ENCODE measurements at places on chromosomes 5 and 9.

- no peak for DNase-seq
Observed at GRCh38 chr5:113344973-113345940, 89.5 kb downstream of the TSSK1B start.

DNA sequence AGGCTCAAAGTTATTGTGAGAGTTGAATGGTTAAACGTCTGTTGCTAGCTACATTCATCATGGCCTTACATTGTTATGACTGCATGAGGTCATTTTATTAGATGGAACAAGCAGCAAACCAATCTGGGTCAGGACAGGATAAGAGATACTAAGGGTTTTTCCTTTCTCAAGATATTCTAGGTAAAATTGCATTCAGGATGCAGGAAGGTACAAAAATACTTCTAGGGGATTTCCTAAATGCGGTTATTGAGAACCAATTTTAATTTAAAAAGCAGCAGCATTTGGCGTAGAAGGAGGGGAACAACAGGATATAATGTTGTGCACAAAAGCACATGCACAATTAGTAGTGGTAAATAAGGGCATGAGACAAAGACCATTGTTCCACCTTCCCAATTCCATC, 39.2 kb upstream of the LURAP1L start:
- no peak for DNase-seq

- DNase-seq = no peak
Observed at GRCh38 chr9:132041798-132042197, 37.9 kb downstream of the MED27 start.

- no peak for DNase-seq
Observed at GRCh38 chr5:18802336-18802735, 1168.1 kb downstream of the TAF11L14 start.

- no peak for DNase-seq
Observed at GRCh38 chr9:33167972-33168461, 881 bp upstream of the B4GALT1 start.

DNA sequence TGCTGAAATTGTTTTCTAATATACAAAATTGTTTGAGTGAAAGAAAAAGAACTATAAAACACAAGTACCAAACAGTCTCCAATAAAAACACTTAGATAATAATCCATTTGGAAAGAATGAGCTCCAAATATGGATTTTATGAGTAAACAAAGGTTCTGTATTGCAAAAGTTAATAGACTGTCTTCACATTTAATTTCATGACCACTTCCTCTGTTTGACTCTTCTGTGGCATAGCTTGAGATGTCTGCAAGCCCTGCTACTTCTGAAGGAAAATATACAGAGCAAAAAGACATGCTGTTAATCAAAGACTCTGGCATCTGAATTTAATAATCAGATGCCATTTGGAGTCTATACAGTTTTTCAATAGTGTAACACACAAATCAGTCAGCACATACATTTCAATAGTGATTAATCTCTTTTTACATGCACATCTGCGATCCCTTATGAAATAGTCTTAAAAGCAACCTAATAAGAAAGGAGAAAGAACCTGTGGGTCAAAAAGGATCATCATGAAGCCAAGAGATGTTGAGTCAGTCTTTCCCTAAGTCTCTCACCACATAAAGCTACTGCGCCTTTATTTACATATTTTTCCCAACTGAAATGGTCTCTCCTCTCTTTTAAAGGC, 165.4 kb upstream of the LHFPL2 start:
- no peak for DNase-seq

DNA sequence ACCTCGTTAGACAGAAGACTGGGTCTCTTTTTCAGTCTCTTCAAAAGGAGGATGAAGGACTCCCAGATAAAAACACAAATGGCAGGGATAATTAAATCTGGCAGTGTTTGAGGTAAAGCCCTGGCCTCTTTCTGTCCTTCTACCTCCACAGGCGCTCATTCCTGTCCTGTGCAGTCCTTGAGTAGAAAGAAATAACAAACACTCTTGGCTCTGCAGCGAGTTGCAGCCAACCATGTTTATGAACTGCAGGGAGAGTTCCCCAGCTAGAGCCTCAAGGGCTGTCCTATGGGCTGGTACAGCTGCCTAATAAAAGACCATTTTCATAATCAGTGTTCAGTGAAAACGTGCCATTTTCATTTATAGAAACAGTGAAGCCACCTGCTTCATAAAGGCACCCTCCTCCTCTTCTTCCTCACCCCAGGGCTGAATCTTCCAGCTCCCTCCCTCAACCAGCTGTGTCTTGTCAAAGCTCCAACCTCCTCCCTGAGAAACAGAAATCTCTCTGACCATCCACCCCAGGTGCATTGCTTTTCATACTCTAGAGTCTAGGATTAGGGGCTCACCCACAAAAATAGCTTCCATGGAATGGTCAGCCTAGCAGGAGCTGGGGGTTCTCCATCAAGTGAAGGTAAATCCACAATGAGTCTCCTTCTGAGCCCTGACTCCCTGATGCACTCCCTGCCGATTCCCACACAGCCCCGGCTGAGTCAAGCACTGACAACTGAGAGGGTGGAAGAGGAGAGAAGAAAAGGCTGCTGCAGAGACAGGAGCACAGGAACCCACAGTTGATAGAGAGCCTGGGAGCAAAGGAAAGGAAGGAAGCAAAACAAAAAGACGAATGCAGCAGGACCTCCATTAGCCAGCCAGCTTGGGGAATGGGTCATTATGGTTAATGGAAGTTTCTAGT, 150.7 kb downstream of the CMYA5 start:
- no peak for DNase-seq

DNA sequence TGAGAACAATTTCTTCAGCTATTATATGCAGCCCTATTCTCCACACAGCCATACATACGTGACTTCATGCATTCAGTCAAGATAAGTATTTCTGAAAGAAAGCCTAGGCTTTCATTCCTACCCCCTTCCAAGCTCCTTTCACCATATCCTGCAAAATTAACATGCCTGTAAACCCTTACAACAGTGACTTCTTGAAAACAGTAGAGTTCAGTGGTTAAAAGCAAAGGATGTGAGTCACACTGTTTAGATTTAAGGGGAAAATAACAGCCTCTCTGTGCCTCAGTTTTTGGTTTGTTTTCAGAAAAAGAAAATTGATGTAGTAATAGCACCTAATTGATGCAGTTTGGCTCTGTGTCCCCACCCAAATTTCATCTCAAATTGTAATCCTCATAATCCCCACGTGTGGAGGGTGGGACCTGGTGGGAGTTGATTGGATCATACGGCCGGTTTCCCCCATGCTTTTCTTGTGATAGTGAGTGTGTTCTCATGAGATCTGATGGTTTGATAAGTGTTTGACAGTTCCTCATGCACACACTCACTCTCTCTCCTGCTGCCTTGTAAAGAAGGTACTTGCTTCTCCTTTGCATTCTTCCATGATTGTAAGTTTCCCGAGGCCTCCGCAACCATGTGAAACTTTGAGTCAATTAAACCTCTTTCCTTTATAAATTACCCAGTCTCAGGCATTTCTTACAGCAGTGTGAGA, 264.8 kb downstream of the CETN3 start:
- DNase-seq = no peak

DNA sequence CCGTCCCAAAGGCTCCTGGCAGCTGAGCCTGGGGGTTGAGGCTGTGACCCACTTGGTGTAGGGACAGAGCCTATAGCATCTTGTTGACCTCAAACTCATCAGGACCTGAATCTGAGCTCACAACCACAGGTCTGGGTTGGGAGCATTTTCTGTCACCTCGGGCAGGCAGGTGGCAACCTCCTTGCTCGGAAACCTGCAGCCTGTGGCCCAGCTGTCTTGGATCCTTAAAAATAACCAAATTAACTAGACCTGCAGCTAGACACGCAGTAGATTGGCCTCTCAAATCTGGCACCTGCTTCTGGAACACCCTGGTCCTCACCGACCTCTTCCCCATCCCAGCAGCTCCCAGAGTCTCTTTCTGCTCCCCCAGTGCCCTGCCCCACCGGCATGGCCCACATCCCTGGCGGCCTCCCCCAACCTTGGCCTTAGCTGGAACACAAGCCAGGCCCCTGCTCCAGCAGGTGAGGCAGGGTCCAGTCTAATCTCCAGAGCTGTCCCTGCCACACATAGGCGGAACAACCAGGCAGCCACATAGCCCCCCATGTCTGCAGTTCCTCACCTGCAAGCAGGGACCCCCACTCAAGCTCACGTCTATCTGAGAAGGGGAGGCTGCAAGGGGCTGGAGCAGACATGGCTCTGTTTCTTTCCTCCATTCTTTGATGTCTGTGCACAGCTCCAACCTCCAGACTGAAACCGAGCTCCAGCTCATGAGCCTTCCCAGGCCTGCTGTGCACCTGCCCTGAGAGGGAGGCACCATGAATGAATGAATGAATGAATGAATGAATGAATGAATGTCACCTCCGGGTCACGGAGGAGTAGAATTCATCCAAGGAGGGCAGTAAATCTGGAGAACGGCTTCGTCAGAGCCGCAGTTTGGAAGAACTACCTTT, 28.3 kb downstream of the PAEP start:
- no peak for DNase-seq

DNA sequence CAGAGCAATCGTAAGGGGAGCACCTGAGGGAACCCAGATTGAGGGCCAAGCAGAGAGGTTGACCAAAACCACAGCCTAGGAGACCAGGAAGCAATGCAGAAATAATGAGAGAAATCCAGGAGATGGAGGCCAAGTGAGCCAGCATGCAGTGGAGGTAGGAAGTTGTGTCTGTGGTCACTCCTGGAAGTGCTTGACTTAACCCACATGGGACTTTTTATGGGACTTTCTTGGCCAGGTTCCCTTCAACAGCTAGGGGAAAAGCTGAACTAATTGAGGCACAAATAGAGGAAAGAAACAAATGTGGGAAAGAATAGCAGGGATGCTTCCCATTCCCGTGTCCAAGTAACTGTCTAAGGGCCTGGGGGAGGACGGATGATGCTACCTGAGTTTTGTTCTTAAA, 293.2 kb upstream of the CLINT1 start:
- no peak for DNase-seq

- no peak for DNase-seq
Observed at GRCh38 chr5:160165137-160166068, 46.2 kb upstream of the PWWP2A start.

DNA sequence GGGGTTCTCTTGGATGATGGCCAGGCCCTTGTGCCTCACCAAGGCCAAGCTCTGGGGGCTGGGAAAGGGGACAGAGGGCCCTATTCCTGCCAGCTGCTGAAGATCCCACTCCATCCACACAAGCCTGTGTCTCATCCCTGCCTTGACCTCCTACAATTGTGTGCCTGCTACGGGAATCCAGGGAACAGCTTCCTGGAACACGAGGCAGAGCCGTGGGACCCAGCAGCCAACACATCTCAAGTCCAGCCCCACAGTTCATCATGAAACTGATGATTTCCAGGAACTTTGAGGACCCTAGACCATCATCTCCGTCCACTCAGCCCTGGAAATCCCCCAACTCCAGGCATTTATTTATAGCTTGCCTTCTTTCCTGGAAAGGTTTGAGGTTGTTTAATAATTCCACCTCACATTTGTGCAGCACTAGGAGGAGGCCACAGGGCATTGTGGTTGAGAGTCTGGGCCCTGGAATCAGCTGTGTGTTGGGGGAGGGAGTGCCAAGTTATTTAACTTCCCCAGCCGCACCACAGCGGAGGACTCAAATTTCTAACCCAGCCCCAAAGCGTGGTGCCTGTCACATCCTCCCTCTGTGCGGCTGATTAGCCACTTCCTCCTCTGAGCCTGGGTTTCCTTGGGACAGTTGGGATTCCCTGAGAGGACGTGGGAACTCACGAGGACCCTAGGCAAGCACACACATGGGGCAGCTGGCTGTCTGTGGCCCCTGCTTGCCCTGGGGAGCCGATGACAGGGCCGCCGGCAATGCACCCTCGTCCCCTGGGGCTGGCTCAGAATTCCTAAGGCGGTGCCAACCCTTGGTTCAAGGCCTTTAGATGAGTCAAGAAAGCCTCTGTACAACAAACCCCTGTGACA, 58.2 kb upstream of the GGTA1 start:
- no peak for DNase-seq

DNA sequence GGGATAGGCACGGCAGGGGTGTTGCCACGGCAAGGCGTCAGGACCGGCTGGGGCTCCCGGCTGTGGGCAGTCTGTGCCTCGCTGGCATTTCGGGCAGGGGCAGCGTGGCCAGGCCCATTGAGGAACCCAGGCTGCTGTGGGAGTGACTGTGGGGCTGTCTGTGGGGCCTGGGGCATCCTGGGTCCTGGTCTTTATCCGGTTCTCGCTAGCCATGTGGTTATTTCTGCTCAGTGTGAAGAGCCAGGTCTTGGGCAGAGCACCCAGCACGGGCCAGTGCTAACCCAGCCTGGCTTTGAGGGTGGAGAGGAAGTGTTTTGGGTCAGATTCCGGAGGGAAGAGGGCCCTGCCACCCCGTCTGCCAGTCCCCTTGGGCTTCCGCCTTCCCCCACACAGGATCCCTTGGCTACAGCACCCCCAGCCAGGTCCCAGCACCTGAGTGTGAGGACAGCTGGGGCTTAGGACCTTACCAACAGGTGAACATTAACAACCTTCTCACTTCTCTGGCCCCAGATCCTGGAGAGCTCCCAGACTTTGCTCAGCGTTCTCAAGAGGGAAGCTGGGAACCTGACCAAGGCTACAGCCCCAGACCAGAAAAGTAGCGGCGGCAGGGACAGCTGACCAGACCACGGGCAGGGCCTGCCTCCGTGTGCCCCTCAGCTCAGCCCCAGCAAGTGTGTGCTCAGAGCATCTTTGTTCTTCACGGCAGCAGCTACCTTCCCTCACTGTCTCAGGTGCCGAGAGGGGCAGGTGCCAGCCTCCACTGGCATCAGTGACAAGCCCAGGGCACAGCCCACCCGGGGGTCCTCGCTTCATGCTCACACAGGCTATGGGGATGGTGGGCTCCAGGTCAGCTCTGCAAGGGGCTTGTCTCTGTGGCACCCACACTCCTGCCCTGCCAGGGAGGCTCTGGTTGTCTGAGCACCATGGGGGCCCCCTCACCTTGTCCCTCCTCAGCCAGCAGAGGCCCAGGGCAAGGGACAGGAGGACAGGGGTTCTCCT, 1.1 kb downstream of the SSNA1 start:
- DNase-seq = no peak

DNA sequence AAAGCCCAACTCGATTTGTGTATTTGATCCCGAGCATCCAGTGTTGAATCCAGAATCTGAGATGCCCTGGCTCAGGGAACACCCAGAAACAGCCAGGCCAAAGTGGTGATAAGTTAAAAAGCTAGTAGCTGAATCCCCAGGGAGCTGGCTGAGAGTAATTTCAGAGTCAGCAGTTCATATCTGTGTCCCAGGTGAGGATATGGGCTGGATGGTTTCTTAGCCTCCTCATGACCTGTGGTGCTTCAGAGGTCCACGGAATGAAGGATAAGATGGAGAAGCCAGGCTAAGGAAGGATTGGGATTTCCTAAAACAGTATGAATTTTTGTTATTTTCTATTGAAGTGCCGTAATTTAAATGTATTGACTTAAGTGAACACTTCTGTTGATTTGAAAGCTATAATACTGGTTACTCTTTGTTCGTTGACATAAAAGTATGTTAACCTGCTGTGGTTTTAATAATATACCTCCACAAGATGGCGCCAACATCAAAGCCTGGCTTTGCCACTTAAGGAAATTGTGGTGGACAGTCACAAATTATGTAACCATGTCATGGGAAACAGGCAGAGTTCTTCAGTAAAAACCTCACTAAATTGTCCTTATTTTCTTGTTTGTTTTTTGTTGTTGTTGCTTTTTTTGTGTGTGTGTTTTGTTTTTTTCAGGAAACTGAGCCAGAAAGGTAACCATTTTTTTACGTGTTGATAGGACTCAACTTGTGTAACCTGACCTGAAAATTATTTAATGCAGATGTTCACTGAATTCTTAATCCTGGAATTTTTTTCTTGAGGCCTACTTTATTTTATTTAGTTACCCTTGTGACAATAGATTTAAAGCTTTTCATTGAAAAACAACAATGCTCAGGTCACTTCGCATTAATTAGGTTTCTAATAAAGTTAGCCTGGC, 11.4 kb downstream of the MTAP start:
- peak; percentile 13 for DNase-seq

Measured in CD8-positive, alpha-beta memory T cell (primary cell).